ENCODE measurements at places on chromosomes 1 and 21. TPM values are rescaled to one million over a fixed set of nuclear protein-coding genes. Genes with fewer than 3 reads are reported as not detected.
A peak's percentile ranks its signal among the peaks of the same experiment; 100 is the strongest.

- no peaks in the 10 kb centered on the region for H3K4me1 ChIP-seq
- no peaks in the 10 kb centered on the region for H3K27me3 ChIP-seq
- no peak overlapping the region for H3K4me3 ChIP-seq
- H3K36me3 ChIP-seq = no peaks in the 10 kb centered on the region
Measured at GRCh38 chr1:212157252-212157651, 121.7 kb downstream of the DTL start.

DNA sequence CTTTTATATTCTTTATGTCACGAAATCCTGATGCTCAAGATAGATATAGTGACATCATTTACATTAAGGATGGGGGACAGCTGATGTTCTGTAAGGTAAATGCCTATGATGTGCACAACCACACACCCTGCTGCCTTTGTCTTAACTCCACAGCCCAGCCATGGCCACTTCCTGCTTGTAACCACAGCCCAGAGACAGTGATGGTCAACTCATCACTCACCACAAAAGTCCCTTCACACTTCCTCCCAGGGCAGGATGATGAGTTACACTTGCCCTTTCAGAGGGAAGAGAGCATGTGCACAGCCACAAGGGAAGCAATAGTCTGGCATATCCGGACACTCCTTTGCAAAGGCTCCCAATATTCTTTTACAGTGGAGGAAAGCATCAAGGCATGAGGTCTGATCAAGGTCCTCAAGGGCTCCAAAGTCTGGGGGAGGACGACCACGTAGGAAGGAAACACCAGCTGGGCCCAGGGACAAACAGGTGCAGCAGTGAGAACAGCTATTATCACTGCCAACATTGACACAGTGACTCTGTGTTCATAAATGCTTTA is 53.8 kb downstream of the PLPP3 start:
- H3K4me1 ChIP-seq = peaks cover 34% of the 10 kb centered on the region
- H3K36me3 ChIP-seq = no peaks in the 10 kb centered on the region
- no peak overlapping the region for H3K4me3 ChIP-seq
- no peaks in the 10 kb centered on the region for H3K27me3 ChIP-seq

DNA sequence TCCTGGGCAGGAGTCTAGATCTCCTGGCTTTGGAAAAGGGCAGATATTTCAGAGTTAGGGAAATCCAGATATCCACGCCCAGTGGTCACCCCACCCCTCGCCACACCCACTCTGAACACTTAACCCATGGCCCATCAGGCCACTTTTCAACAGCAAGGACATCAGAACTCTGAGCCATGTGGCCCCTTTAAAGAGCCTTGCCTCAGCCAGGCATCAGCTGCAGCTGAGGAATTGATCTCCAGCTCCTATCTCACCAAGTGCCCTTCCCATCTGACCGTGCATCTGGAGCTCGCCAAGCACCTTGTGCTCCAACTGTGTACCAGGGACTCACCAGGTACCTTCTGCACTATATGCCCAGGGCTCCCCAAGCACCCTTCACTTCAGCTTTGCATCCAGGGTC is 20.2 kb upstream of the SH2D2A start:
- no peaks in the 10 kb centered on the region for H3K27me3 ChIP-seq
- DNase-seq = no peak
- H3K4me3 ChIP-seq = no peak overlapping the region
- no peaks in the 10 kb centered on the region for H3K4me1 ChIP-seq

DNA sequence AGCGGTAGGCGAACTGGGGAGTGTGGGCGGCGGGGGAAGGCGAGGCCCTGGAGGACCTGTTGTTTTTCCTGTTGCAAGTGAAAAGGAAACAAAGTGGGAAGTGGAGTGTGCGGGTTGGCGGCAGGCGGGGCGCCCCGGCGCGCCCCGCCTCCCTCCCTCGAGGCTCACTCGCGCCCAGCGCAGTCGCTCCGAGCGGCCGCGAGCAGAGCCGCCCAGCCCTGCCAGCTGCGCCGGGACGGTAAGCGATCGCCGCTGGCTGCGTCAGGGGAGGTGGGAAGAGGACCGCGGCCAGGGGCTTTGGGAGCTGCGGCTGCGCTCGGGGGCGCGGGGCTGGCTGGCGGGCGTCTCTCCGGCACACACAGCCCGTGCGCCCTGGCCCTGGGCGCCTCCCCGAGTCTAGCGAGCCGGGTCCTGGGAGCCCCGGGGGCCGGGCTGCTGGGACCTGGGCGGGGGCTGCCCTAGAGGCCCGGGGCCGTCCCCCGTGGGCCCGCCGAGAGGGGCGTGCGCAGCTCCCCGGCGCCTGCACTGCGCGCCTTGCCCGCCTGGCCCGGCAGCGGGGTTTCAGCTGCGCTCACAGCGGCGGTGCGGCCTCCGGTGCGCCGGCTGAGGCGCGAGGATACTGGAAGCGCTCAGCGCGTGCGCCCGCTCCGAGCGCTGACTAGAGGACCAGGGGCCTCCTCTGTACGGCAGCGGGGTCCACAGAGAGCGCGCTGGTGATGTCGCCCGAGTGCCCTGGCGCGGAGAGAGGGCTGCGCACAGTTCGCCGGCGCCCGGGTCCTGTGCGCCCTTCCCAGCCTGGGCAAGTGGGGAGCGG is at the start of gene PIK3CD:
Gene PIK3CD (plus strand): TSS at position 167 of the 814 bp plus-strand sequence. CDS start 58,725 bp downstream, outside the sequence.
- H3K36me3 ChIP-seq = no peaks in the 10 kb centered on the region
- peak within 1 kb of the TSS; percentile 93 for H3K27ac ChIP-seq
- peaks cover 65% of the 10 kb centered on the region for H3K4me1 ChIP-seq
- DNase-seq = peak; percentile 93
- peaks cover 18% of the 10 kb centered on the region for H3K27me3 ChIP-seq

DNA sequence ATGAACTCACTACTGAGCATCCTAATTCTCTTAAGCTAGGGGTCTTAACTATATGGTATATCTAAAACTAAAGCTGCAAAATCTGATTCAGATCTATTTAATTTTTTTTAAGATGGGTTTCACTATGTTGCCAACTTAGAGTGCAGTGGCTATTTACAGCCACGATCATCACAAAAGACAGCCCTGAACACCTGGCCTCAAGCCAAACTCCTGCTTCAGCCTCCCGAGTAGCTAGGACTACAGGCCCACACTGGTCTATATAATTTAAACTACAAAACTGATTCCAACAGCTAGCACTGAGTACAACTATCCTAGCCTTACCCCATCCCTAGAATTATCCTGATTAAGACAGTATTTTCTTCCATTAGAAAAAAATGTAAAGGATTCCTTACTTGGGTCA is 37.1 kb downstream of the EIF4G3 start:
- no peak for DNase-seq
- no peaks in the 10 kb centered on the region for H3K27me3 ChIP-seq
- H3K4me1 ChIP-seq = peaks cover 46% of the 10 kb centered on the region
- no peak overlapping the region for H3K4me3 ChIP-seq

GRCh38 chr1:79364896-79365295 is 358.4 kb upstream of the ADGRL4 start:
- no peak overlapping the region for H3K4me3 ChIP-seq
- no peaks in the 10 kb centered on the region for H3K36me3 ChIP-seq
- no peaks in the 10 kb centered on the region for H3K4me1 ChIP-seq
- no peak for DNase-seq
- H3K27ac ChIP-seq = no peak overlapping the region

DNA sequence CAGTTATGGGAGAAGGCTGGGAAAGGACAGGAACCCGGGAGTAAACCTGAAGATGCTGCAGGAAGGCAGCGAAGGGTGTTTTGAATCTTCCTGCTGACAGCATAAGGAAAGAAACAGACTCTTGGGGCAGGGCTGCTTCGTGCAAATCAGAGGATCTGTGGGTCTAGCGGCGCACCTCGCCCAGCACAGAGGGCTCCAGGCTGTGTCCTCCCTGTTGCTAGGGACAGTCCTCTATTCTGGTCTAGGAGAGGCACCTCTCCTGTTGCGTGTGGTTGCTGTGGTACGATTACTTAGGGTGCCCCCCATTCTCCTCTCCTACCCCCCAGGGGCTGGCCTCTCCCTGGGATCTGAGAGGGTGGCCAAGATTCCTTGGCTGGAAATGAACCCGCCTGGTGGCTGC is 11.4 kb downstream of the C2CD2 start:
- H3K27me3 ChIP-seq = no peaks in the 10 kb centered on the region
- H3K4me3 ChIP-seq = no peak overlapping the region
- peaks cover 28% of the 10 kb centered on the region for H3K36me3 ChIP-seq
- DNase-seq = peak; percentile 61
- H3K27ac ChIP-seq = no peak overlapping the region

GRCh38 chr1:67687649-67688048 is 2.6 kb downstream of the GADD45A start:
- no peaks in the 10 kb centered on the region for H3K27me3 ChIP-seq
- H3K27ac ChIP-seq = peak overlapping the region; percentile 85
- DNase-seq = no peak
- H3K4me1 ChIP-seq = peaks cover 56% of the 10 kb centered on the region
- H3K36me3 ChIP-seq = peaks cover 13% of the 10 kb centered on the region

DNA sequence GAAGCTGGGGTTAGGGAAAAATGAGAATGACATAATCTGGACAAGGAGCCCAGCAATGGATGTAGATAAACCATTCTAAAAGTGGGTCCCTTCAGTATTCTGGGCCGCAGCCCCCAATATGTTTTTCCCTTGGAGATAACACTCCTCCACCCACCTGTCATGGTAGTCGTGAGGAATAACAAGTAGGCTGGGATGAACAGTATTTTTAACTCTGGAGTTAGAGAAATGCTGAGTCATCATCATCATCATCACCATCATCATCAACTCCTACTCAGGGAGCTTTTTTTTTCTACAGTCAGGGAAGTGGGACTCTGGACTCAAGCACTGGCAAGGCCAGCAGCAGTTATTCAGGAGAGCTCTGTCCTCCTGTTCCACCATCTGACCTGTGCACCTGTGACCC is 12.8 kb downstream of the CADM3 start:
- no peak overlapping the region for H3K27ac ChIP-seq
- no peak overlapping the region for H3K4me3 ChIP-seq
- no peaks in the 10 kb centered on the region for H3K36me3 ChIP-seq
- no peak for DNase-seq

DNA sequence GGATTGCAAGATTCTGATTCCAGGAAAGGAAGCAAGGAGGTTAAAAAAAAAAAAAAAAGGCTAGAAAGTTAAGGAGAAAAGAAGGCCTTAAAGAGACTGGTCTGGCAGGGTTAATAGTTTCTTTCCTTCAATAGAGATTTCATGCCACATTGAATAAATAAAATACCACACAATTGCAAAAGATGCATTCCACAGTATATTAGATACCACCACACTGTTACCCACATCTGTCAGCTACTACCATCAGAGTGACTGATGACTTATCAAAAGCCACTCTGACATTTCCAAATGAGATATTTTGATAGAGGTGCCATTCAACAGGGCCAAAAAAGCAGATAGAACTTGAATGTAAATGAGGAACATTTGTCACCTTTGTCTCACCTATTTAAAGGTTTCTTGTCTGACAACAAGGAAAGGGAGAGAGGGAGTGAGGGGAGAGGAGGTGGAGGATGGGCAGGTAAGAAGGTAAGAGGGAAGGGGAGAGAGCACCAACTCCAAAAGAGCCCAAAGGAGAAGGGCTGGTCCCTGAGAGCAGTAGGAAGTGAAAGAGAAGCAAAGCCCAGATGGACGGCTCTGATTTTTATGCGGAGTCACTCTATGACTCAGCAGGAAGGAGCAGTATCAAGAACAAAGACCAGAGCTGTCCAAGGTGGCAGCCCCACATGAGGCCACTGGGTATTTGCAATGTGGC is 38.3 kb downstream of the LRRN2 start:
- peaks cover 12% of the 10 kb centered on the region for H3K27me3 ChIP-seq
- no peaks in the 10 kb centered on the region for H3K4me1 ChIP-seq
- H3K36me3 ChIP-seq = no peaks in the 10 kb centered on the region
- no peak for DNase-seq

DNA sequence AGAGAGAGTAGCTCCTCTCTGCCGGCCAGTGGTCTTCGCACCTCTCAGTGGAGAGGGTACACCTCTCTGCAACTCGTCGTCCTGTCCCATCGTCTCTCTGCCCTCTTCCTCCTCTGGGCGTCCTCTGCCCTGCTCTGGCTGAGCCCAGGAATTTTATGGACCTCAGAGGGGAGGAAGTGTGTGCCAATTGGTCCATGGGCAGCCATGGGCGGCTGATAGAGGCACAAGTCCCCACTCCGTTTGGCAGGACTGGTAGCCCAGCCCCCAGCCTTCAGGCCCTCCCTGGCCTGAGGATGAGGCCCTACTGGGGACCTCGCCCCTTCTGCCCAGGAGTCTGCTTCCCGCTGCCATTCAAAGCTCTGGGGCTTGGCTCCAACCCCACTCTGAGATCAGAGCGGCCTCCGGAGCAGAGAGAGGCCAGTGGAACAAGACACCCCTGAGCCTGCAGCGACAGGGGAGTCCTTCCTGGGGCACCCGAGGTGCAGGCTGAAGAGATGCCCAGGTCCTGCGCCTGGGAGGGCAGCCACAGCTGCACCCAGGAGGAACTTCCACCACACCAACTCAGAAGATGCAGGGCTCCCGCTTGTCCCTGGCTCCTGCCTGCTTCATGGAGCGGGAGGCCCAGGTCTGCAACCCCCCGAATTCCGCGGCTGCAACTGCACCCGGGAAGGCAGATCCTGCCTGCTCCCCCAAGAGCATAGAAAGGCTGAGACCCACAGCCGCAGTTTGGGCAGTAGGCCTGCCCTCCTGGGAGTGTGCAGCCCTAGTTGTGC is 659.9 kb downstream of the KCNT2 start:
- no peaks in the 10 kb centered on the region for H3K4me1 ChIP-seq
- no peaks in the 10 kb centered on the region for H3K27me3 ChIP-seq
- H3K4me3 ChIP-seq = no peak overlapping the region
- H3K27ac ChIP-seq = no peak overlapping the region
- no peaks in the 10 kb centered on the region for H3K36me3 ChIP-seq

GRCh38 chr1:21319447-21320407 is 29.5 kb upstream of the ECE1 start:
- H3K27ac ChIP-seq = peak overlapping the region; percentile 81
- H3K36me3 ChIP-seq = no peaks in the 10 kb centered on the region
- H3K4me3 ChIP-seq = no peak overlapping the region
- H3K27me3 ChIP-seq = no peaks in the 10 kb centered on the region
- no peak for DNase-seq

WNT4 gene
- total RNA-seq = 0.21 TPM

KLF17 gene
- not detected for total RNA-seq

TMEM200B gene
- 3.9 TPM for total RNA-seq

TAS1R1 gene
- total RNA-seq = 0.34 TPM
